ENCODE measurements at places on chromosomes 1 and 21.

GRCh38 chr1:228356897-228357680 lies 49.5 kb downstream of the TRIM11 start:
- DNase-seq = no peak

DNA sequence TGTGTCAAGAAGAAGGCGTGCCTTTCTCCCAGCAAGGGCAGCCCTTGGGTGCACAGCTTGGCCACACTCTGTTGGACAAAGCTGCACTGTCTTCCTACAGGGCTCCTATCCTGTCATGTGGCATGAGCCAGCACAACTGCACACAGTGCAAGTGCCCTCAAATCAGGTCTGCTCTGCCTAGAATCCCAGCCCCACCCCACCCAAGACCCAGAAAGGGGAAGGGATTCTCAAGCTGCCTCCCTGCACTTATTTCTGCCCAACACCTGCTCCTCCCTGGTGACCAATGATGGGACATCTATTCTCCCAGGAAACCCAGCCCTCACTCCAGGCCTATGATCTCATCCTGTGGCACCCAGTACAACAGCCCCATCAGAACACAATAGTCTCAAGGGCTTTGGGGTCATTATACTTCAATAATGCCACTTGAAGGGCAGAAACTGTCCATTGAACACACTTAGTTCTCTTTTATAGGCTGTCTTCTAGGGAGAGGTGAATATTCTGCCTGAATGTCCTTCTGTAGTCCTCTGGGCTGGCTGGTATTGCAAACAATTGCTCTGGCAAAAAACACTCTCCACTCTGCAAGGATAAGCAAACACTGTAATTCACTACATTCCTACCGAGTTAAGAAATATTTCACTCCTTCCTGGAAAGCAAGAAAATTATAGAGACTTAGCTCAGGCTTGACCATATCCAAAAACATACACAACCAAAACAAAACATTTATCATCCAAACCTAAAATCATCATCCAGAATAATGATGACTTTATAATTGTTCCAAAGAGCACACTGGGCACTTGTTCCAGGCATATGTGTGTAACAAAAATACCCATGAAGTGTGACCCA lies 43.1 kb upstream of the IGSF3 start:
- DNase-seq = no peak

DNA sequence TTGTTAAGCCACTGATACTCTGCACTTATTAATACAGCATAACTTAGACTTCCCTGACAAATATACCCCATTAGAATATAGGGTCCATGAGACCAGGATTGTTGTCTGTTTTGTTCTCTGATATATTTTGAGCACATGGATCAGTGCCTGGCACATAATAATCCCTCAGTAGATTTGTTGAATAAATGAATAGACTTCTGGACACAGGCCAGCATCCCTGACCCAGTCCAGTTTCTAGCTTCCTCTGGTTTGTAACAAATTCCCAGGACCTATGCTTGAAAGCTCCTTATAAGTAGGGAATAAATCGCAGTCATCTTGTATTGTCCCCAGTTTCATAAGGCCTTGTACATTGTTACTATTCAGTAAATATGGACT lies 58.2 kb upstream of the GADD45A start:
- DNase-seq = no peak

DNA sequence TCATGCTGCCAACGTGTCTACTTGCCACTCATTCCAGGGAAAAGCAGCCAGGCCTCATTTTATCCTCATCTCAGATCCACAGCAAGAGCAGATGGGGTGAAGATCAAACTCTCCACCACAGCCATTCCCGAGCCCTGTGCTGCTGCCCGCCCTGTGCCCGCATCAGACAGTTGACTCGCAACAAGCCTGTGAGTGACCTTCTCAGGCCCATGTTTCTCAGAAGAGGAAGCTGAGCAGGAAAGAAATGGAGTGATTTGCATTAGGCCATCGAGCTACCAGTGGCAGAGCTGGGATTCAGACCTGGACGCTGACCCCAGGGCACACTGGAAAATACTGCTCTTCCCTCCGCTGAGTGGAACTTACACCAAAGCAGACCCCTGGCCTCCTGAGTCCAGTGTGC lies 1.2 kb downstream of the CNR2 start:
- DNase-seq = no peak

GRCh38 chr1:175499595-175500382 lies 243.6 kb downstream of the TNR start:
- no peak for DNase-seq

DNA sequence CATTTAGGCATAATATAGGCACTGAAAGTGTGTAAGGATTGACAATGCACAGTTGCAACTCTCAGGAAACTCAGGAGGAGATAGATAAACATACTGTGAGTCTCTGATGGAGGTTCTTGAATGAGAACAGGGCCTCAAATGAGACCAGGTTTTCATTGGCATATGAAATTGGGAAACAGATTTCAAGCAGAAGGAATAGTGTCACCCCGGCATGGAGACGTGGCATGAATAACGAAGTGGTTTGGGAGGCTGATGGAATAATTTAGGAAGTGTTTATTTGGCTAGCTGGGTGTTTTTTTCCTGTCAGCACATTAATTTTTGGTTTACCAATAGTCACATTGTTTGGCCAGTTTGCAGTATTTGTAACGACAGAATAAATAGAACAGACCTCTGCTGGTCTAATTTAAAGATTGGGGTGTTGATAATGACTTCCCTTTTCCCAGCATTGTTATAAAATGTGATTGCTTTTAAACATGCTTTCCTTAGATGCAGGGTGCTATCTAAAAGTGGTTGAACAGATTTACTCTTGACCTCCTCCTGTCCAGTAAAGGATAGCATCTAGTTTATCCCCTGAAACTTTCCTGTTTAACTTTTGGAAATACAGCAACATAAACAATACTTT lies 132.0 kb downstream of the C1orf21 start:
- DNase-seq = no peak
